Activated gamma-delta T cell (primary cell): ENCODE measurements at places on chromosomes 6 and 20.

DNA sequence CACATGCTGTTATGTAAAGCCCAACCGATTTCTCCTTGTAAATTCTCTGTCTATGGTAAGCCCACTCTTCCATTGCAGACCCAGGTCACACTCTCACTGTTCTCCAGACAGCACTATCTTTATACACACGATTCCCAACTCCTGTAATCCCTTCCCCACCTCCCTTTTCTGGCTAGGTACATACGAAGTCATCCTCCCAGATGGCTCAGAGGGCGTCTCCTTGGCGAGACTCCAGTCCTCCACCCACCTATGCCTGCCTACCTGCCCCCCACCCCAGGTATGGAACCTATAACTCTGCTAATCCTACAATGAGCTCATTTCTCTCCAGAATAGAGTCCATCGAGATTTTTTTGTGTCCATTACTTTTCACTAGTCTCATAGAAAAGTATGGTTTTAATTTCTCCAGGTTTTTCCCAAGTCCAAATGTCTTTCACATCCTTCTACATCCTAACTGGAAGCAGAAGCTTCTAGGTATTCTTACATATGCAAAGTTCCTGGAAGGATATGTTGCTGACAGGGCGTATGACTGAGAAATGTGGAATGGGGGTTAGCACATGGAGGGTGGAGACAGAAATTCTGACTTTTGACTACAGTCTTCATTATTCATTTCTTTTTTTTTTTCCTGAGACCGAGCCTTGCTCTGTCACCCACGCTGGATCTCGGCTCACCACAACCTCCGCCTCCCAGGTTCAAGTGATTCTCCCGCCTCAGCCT is 22.8 kb downstream of the SCML4 start:
- DNase-seq: no peak

DNA sequence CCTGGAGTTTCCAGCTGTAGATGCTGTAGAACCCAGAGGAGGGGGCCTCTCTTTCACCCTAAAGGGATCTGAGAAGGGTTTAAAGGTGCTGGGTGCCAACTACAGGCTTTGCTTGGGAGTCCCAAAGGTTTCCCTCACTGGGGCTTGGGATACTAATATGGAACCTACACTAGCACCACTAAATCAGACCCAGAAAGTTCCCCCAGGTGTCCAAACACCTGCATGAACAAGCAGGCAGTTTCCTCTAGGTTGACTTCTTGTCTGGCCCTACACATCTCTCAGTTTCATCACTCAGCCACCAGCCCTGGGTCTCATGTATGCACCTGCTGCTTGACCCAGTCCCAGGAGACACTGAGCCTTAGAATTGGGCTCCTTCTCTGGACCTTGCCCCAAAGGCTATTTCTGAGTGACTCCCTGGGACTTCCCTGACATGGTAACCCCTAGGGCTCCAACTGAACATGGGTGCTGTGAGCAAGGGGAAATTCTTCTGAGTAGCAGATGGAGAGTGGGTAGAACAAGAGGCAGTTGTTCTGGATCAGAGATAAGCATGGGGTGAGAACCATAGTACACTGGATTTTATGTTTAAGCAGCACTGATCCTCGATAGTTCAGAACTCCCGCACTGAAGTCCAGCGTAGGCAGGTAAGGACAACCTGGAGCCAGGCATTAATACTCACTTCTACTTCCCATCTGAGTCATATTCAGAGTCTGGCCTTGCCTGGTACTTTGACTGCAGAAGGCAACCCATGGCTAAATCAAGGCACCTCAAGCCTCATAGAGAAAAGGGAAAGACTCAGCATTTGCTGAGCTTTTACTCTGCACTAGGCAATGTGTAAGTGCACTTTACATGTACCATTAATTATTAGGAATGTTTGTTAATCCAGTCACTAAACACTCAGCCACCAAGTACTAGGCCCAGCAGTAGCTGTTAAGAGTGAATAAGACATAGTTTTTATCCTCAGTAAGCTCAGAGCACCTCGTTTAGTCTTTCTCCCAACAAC is 16.8 kb downstream of the BCL2L1 start:
- no peak for DNase-seq

GRCh38 chr20:54345301-54345724 is 130.1 kb upstream of the DOK5 start:
- no peak for DNase-seq

DNA sequence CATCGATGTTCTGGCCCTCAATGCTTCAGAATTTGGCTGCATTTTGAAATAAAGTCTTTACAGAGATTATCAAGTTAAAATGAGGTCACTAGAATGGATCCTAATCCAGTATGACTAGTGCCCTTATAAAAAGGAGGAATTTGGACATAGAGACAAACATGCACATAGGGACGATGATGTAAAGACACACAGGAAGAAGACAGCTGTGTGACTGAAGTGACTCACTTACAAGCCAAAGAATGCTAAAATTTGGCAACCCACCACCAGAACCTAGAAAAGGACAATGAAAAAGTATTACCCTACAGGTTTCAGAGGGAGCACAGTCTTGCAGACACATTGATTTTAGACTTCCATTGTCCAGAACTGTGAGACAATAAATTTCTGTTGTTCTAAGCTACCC is 322.8 kb upstream of the GJE1 start:
- no peak for DNase-seq

DNA sequence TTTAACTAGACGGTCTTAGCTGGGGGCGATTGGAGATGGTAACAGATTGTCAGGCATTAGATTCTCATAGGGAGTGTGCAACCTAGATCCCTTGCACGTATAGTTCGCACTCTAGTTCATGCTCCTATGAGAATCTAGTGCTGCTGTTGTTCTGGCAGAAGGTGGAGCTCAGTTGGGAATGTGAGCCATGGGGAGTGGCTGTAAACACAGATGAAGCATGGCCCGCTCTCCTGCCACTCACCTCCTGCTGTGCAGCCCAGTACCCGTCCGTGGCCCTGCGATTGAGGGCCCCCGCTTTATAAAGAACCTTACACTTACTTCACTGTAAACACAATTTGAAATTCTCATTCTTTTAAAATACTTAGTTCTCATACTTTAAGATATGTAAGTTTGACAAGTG is 339.4 kb downstream of the CDH26 start:
- DNase-seq: no peak

DNA sequence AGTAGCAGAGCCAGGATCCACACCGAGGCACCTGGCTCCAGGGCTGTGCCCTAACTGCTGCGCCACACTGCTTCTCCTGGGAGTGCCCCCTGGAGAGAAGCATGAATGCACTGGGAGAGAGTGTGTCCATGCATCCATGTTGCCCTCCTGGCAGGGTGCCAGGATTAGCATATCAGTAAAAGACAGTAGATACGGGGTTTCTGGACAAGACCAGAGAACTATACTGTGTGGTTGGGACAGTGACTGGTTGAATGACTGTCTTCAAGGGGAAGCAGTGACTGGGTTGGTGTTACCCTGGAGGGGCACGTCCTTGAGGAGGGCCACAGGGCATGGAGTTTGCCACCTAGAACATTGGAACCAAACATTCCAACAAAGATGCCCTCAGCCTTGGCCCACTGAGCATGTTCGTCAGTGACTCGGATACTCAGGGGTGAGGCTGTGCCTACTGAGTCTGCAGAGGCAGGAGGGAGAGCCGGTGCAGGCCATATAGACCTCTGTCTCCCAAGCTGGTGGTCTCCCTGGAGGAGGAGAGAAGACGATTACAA is 288.8 kb downstream of the CDC5L start:
- DNase-seq: no peak

- no peak for DNase-seq
Measured at GRCh38 chr6:34544776-34545471, 11.2 kb downstream of the SPDEF start.

GRCh38 chr20:60246751-60247150 is 288.5 kb downstream of the CDH26 start:
- no peak for DNase-seq

DNA sequence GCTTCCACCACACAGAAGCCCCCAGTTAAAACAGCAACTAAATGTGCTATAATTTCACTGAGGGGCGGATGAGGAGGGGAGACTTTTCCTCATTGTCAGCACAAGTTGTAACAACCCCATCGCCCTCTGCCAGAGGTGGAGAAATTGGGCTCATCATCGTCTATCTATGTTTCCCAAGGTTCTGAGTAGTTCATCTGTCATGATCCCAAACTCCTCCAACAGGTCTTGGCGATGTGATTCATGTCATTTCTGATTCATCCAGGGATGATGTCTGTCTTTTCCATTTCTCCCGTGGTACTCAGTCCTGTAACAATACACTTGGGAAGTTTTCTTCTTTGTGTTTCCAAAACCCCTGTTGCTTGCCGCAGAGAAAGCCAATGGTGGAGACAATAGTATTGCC is 51.0 kb downstream of the TFAP2A start:
- DNase-seq: no peak

DNA sequence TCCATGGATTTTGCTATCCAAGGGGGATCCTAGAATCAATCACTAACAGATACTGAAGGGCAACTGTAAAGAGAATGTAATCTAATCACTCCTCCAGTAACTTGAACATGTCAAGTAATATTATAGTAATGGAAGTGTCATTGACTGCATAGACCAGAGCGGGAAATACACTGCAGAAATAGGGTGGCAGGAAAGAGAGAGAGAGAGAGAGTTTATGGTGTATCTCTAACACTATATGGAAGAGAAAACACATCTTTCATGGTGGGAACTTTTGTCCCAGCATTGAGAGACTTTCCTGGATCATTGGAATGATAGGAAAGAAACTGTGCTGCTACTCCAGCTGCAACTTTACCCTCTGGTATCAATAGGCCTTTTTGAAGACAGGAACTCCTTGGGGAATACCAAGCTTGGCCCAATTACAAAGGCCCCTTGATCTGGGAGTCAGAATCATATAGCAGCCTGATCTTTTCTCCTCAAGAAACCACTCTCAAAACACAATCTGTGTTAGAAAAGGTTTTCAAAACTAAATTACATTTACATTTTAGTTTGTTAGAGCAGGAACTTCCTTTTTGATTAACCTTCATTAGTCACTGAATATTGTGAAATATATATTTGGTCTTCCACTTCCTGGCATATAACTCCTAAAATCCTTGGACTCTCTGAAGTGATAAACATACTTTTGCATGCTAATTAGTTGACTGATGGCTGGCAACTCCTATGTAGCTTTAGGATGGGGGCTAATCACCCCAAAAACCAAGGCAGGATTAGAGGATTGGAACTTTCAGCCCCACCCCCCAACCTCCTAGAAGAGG is 29.5 kb upstream of the RNGTT start:
- no peak for DNase-seq

DNA sequence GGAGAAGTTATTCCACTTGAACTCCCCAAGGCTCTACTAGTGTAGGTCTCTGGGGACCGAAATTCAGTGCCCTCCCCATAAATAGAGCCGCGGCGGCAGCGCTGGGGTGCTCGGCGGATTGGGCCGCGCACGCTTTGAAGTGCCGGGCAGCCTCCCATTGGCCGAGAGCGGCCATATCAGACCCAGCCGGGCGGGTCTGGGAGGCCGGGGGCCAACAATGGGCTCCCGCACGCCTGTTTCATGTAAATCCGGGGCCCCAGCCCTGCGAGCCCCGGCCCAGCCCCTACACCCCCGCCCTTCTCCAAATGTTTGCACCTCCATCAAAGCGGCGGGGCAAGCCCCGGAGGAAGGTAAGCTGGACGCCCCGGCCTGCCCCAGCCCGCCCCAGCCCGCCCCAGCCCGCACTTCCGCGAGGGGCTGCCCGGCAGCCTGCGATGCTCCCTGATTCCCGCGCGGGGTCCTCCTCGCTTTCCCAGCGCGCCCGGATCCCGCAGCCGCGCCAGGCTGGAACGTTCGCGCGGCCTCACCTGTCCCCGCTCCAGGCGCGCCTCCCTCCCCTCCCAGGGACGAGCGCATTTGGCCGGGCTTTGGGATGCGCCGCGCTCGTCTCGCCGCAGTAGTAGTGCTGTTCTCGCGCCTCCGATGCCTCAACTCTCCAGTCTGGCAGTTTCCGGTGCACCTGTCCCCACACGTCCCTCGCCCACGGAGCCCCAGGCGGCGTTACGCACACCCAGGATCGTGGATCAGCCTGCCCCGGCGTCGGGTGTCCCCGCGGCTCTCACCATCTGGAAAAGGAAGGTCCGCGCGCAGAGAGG is at the start of gene TBXT:
Gene TBXT (minus strand): TSS at position 51 of the 815 bp plus-strand sequence. CDS start 260 bp downstream, outside the sequence.
- no peak for DNase-seq

DNA sequence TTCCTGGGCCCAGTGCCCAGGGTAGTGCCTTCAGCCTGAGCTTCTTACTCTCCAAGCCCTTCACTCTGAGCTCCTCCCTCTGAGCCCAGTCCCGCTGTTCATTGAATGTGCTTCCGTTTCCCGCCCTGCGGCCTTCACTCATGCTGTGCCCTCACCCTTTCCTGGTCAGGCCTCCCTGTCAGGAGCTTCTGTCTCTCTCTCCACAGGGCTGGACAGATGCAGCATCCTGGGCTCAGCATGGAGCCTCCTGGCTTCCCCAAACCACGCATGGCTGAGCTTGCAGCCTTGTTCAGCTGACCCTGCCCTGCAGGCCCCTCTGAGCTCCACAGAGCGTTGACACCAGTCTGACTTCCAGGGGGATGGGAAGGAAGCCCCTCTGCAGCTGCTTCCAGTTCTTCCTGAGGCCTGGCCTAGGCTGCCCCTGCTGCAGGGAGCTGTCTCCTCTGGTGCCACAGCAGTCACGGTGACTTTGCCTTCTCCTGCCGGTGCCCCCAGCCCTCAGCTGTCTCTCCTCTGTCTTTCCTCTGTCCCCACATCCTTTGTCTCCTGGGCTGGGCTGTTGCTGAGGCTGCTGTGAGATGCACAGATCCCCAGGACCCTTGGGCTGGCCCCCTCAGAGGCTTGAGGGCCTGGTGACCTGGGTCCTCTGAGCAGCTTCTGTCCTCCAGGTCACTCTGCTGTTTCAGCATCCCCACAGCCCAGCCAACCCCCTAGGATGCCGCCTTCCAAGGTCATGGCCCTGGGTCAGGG is 7.9 kb upstream of the MYT1 start:
- DNase-seq: no peak

GRCh38 chr6:138500867-138501446 is 1.7 kb upstream of the NHSL1 start:
- no peak for DNase-seq

- no peak for DNase-seq
Measured at GRCh38 chr20:12012241-12013222, 94.8 kb downstream of the BTBD3 start.

DNA sequence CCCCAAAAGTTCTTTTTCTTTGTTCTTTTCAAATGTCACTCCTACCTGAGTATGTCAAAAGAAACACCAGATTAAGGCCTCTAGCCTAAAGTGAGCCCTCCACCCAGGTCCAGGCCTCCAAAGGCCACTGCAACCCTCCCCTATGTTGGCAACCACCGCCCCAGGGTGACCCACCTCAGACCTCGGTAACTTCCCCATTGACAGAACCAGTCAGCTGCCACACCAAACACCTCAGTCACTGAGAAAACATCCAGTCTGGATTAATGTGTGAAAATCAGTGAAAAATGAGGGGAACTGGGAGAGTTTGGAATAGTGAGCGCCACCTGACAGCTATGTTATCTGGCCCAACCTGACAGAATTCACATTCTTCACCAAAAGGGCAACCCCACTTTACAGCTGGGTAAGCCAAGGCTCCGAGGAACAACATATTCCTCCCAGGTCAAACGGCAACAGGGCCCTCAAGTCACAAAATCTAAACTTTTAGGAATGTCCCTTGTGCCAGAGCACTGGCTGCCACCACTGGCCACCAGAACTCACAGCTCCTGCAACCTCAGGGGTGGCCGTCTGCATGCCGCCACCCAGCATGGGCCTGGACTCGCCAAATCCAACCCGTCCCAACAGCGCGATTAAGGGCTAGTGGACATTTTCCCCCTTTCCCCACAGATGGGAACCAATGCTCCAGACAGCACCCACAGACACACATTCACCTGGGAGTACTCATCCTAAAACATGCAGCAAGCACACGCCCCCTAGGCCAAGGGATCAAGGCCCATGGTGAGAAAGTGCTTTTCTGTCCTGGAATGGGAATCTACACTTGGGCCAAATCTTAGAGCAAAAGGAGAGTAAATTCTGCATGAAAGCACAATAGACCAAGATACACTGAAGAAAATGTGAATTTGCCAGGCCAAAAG is 4.8 kb downstream of the TAF4 start:
- no peak for DNase-seq
